ENCODE measurements at places on chromosomes 12 and 14.

- DNase-seq, result no peak
Observed at GRCh38 chr14:98974113-98974512, 297.9 kb downstream of the BCL11B start.

GRCh38 chr12:3902921-3903320 is 29.7 kb upstream of the PARP11 start:
- no peak for DNase-seq

GRCh38 chr14:40347675-40348074 is 915.4 kb upstream of the FBXO33 start:
- no peak for DNase-seq

GRCh38 chr12:92602476-92602875 is 100.3 kb upstream of the PLEKHG7 start:
- peak; percentile 93 for DNase-seq

- DNase-seq, result no peak
Observed at GRCh38 chr14:64865109-64865508, 14.6 kb downstream of the SPTB start.

DNA sequence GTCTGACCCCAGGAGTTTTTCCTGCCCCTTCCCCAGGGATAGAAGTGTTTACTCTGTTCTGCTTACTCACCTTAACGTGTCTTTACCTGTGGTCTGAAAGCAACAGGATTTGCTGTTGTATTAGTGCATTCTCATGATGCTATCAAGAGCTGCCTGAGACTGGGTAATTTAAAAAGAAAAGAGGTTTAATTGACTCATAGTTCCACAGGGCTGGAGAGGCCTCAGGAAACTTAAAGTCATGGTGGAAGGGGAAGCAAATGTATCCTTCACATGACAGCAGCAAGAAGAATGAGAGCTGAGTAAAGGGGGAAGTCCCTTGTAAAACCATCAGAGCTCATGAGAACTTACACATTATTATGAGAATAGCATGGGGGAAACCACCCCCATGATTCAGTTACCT is 240.4 kb downstream of the SNAPC1 start:
- DNase-seq, result no peak

DNA sequence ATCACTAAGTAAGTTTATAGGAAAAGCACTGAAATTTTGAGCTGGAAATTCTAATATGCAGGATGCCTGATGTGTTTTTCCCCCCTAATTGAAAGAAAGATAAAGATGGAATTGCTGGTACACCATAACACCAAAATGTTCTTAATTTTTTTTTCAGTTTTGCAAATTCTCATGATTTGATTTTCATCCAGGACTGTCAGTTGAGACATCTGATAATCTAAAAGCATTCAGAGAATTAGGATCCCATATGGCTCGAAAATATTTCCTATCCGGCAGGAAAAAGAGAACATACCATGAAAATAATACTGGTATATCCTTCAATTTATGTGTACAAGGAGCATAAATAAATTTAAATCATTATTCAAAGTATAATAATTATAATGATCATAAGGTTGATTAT is 452.1 kb downstream of the APAF1 start:
- no peak for DNase-seq

GRCh38 chr14:50225067-50225973 is 6.1 kb downstream of the SOS2 start:
- DNase-seq, result peak; percentile 90

GRCh38 chr12:75816897-75817296 is 214.7 kb downstream of the PHLDA1 start:
- DNase-seq, result peak; percentile 84

- no peak for DNase-seq
Observed at GRCh38 chr14:72876710-72877063, 17.2 kb downstream of the DPF3 start.

DNA sequence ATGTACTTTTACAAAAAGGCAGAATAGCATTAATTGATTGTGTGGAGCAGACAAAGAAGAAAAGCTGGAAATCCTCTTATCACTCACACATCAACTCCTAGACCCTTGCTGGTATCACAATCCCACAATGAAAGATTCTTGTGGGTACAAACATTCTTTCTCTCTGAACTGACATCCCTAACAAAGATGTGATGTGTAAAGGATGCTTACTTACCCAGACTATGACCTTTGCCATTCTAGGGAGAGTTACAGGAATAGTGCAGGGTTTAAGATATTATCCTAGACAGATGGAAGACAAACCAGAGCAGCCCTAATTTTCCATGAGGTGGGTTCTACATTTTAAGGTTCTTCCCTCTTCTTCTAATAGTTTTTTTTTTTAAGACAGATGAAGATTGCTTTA is 60.4 kb upstream of the SLC6A15 start:
- no peak for DNase-seq

- no peak for DNase-seq
Observed at GRCh38 chr12:29547864-29548263, 50.4 kb upstream of the OVCH1 start.

DNA sequence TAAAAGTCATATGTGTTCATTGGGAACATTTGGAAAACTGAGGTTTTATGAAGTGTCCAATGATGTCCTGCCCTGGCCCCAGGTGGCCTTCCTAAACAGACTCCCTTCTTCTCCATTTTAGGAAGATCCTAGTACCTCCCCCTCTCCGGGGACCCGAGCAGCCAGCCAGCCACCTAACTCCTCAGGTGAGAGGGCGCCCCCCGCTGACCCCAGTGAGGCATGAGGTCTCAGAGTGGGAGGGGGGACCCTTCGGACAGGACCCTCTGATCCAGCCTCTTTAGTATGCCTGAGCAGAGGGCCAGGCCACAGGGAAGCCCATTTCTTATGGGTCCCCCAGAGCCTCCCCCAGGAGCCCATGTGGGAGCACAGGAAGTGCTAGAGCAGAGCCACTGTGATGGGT is 23.7 kb downstream of the DEGS2 start:
- no peak for DNase-seq

GRCh38 chr12:129819391-129819790 is 84.4 kb downstream of the TMEM132D start:
- DNase-seq, result no peak

GRCh38 chr12:40103043-40103442 is 2.8 kb downstream of the SLC2A13 start:
- no peak for DNase-seq

GRCh38 chr14:64266239-64266638 is 27.9 kb downstream of the ESR2 start:
- DNase-seq, result peak; percentile 4

- DNase-seq, result no peak
Observed at GRCh38 chr12:127275416-127275815, 991.6 kb upstream of the TMEM132C start.

DNA sequence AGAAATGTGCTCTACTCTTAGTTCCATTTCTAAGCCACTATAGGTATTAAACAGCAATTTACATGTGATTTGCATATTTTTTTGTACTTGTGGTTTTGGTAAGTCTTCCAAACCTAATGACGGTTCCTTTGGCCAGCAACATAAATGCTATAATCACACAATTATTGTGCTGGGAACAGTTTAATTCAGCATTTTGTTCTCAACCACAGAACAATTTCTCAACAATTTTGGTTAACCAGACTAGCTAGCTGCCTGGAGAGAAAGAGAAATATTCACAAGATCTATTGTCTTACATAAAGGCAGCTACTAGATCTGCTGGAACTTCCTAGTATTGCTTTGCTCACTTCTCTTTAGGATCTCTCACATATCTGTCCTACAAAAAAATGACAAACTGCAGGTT is 265.3 kb downstream of the SOX5 start:
- no peak for DNase-seq

DNA sequence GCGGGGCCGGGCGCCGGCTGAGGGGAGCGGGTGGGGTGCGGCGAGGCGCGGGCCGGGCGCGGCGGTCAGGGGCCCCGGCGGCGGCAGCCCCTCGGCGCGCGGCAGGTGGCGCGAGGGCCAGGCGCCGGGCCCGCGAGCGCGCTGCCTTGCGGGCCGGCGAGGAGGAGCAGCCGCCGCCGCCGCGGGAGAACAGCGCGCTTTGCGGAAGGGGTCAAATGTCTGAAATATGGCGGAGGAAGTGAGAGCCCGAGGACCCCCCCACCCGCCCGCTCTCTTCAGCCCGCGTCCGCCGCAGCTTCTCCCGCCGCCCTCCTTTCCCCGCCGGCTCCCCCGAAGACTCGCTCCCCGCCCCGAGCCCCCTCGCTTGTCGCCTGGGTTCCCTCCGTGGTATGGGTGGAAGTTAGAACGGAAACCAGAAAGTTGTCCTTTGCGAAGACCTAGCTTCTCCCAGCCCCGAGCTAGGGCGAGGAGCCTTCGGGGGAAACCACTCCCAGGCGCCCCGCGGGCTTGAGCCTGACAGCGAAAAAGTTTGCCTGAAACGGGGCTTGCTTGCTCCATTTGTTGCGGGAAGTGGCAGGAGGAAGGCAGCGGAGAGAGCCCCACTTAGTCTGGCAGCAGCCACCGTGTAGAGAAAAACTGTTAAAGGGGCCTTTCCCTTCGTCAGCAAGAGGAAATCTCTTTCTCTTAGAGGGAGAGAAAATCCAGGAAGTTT is 551 bp downstream of the RAP1B start:
- DNase-seq, result peak; percentile 81

- DNase-seq, result no peak
Observed at GRCh38 chr12:58541300-58541690, 379.0 kb downstream of the LRIG3 start.

DNA sequence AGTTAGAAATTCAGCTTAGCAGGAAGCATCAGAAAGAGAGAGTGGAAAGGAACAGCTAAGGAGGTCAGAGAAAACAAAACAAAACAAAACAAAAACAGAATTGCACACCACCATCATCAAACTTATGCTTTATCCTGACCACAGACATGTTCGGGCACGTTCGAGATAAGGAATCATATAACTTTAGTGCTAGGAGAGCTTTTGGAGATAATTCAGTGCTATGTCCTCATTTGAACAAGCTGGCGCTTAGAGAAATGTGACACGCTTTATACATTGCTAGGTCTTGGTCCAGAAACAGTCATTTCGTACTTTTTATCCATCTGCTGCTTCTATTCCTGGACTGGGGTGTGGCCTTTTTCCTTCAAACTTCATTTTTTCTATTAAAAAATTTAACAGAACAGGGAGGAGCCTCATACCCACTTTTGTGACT is 213.1 kb downstream of the PTPRO start:
- DNase-seq, result no peak

- no peak for DNase-seq
Observed at GRCh38 chr14:68373847-68374444, 418.9 kb downstream of the ZFP36L1 start.

DNA sequence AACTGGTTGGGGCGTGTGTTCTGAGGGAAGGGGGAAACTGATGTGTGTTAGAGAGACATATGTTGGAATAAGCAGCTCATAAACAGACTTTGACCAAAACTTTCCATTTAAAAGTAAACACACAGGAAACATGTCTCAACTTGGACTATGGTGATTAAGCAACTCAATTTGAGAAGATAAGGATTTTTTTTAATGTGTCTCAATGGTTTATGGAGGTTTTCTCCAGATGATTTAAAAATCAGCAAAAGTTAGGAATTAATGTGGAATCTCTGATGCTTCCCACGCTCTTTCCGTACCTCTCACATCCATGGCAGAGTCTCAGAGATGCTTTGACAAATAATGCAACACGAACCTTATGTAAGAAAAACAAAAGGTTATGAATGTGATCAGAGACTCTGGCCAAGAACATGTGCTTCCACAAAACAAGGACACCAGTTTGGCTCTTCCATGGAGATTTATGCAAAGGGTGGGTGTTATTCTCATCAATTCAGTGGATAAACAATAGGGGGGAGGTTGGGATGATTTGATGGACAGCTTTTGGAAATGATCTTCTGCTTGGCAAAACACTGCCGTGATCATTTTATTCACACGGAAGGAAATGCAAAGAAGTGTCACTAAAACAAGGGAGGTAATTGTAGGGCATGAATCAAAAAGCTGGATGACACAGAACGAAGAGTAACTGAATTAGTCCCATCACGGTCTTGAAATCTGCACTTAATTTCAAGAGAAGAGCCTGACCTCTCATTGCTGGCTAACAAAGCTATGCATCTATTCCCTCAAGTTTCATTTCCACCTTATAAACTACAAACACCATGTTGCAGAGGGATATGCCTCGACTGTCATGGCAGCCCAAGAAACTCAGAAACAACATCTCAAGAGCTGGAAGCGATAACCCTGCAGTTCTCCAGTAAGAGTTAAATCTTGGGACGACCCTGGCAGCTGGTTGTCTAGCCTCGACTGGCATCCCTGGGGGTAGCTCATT is 76.5 kb downstream of the FOXN3 start:
- peak; percentile 54 for DNase-seq

GRCh38 chr14:55976219-55976618 is 142.0 kb upstream of the PELI2 start:
- no peak for DNase-seq

DNA sequence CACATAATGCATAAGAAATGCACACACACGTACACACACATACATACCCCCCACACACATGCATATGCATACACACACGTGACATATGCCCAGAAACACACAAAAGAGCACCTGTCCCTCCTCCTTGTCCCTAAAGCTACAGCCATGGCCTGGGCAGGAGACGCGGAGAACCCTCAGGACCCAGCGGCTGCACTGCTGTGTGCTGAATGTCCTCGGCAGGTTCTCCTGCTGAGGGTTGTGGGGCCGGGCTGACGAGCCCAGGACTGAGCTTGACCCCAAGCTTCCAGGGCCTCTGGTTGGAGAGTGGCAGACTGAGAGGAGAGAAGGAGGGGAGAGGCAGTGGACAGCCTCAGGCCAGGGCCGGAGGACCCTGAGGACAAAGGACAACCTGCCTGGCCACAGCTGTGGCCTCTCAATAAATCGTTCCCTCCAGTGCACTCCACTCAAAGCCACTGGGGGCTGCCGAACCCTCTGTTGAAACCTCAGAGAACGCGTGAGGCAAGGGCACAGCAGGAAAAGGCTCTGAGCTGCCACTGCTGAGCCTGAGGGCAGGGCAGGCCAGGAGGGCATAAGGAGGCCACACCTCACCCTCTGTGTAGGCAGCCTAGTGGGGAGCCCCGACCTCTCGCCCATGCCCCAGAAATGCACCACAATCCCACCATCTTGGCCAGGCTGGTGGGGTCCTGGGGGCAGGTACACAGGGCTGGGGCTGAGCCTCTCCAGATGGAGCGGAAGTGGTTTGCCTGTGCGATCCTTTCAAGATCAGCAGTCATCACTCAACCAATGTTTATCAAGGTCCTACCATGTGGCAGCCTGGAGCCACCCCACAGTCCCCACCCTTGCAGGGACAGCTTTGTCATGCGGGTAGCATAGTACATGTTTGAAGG is 3.1 kb downstream of the CACNA2D4 start:
- DNase-seq, result no peak

GRCh38 chr14:51087031-51087441 is 7.9 kb downstream of the TRIM9 start:
- no peak for DNase-seq
